NCI-H82 (cell line): ENCODE measurements at places on chromosomes 11 and 22.
A peak's percentile ranks its signal among the peaks of the same experiment; 100 is the strongest.

GRCh38 chr11:18986744-18987143, 47.5 kb upstream of the MRGPRX1 start:
- DNase-seq: no peak

DNA sequence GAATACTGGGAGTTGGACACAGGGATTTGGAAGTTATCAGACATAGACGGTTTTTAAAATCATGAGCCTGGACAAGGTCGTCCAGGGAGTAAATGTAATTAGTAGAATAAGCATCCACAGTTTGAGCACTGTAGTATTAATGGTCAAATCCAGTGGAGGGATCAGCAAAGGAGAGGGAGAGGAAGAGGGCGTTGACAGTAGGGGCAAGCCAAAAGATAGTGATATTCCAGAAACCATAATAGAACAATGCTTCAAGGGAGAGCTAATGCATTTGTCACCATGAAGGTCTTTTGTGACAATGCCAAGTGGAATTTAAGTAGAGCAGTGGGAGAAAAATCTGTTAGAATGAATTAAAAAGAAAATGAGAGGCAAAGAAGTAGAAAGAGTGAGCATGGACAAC, 68.9 kb upstream of the SLC5A12 start:
- no peak for DNase-seq

DNA sequence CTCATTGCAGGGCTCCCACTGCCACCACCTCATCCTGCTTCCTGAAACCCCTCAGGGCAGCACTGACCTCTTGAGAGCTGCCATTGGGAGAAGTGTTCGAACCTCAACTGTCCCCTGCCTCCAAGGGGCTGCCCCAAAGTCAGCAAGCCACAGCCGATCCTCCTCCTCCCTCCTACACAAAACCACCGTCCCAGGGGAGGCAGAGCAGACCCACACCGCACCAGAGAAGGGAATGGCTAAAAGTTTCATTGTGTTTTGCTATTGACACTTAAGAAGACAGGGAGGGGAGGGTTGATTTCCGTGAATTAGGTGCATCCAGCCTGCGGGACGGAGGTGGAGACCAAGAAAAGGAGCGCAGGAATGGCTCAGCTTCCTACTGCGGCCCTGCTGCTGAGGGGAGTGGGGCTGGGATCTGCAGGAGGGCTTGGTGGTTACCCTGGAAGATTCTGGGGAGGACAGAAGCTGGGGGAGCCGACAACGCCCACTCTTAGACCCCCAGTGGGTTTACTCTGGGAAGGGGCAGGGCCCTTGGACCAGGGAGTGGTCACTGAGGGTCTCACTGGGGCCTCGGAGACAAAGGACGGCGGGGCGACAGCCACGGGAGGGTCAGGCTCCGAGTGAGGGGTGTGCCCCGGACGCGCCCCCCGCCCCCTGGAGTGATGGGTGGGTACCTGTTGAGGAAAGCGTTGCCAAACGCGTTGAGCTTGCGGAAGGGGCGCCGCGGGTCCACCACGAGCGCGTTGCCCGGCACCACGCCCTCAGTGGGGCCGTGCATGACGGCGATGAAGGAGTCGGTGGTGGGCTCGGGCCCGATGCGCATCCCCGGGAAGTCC, 815 bp downstream of the EHD1 start:
- no peak for DNase-seq

GRCh38 chr11:69170704-69171103, 15.0 kb downstream of the SMIM38 start:
- DNase-seq: no peak

DNA sequence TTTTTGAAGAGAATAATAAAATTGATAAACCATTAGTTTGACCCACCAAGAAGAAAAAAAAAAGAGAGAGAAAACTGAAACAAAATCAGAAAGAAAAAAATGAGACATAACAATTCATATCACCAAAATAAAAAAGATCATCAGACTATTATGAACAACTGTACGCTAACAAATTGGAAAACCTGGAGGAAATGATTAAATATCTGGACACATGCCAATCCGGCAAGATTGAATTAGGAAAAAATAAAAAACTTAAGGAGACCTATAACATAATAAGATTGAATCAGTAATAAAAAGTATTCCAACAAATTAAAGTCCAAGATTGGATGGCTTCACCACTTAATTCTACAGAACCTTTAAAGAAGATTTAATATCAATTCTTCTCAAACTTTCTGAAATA, 136.7 kb downstream of the CASP12 start:
- DNase-seq: no peak

- DNase-seq: no peak
Measured at GRCh38 chr22:29348956-29349355, 33.5 kb upstream of the RASL10A start.

- peak; percentile 71 for DNase-seq
Measured at GRCh38 chr11:74388678-74389327, 9.4 kb downstream of the PGM2L1 start.

DNA sequence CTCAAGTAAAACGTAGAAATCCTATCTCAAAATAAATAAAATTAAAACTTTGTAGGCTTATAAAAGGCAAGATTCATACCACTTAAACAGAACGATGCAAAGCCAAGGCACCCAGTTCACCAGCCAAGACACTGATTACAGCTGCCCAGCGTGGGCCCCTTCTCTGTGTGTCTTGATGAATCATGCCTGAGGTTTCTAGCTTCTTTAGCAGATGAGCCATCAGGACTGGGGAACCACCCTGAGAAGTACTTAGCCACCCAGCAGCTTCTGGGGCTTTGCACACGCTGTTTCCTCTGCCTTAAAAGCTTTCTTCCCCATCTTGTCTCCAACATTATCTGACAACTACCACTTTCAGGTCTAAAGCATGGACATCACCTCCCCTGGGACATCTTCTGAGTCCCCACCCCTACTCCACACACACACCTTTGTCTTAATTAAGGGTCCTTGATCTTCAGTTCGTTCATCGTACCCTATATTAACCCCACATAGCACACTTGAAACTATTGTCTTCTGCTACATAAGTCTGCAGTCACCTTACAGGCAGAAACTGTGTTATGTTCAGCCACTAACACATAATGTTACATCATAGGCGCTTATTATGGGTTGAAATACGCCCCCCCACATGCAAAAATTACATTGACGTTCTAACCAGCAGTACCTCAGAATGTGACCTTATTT, 8.7 kb upstream of the LAYN start:
- DNase-seq: peak; percentile 14

- DNase-seq: no peak
Measured at GRCh38 chr11:127919206-127920000, 668.0 kb downstream of the ETS1 start.

DNA sequence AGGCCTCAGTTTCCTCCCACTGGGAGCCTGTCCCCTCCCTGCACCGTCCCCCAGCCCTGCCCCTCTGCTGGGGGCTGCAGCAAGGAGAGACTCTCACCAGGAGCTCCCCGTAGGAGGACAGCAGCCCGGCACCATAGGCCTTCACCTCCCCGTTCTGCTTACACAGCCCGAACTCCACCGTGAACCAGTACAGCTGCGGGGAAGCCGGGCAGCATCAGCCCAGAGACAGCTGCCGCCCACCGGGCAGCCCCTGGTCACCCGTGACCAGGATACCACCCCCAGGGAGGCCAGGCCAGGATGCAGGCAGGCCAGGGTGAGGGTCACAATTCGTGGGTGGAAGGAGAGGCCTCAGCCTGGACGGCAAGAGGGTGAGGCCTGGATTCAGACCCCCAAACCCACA, 4.6 kb upstream of the INS start:
- DNase-seq: no peak

- no peak for DNase-seq
Measured at GRCh38 chr11:86610559-86611341, 61.7 kb downstream of the ME3 start.

DNA sequence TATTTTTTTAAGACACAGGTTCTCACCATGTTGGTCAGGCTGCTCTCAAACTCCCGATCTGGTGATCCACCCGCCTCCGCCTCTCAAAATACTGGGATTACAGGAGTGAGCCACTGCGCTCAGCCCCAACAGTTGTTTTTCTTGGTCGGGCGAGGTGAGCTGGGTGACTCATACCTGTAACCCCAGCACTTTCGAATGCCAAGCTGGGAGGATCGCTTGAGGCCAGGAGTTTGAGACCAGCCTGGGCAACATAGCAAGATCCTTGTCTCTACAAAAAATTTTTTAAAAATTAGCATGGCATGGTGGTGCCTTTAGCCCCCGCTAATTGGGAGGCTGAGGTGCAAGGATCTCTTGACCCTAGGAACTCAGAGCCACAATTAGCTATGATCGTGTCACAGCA, 7.0 kb upstream of the NF2 start:
- DNase-seq: no peak

GRCh38 chr11:118217575-118217974, 7.2 kb downstream of the JAML start:
- no peak for DNase-seq

GRCh38 chr11:1295086-1295485, 14.3 kb downstream of the TOLLIP start:
- DNase-seq: no peak

GRCh38 chr22:33848251-33848650, 72.0 kb downstream of the LARGE1 start:
- no peak for DNase-seq

- no peak for DNase-seq
Measured at GRCh38 chr11:58654908-58655296, 32.4 kb downstream of the CNTF start.

- DNase-seq: peak; percentile 65
Measured at GRCh38 chr11:22244986-22245592, 52.2 kb downstream of the ANO5 start.

- peak; percentile 96 for DNase-seq
Measured at GRCh38 chr11:64317961-64318765, at the start of gene PRDX5. Gene PRDX5 (plus strand): TSS chr11:64318121. CDS start chr11:64318216, 95 bp downstream.

DNA sequence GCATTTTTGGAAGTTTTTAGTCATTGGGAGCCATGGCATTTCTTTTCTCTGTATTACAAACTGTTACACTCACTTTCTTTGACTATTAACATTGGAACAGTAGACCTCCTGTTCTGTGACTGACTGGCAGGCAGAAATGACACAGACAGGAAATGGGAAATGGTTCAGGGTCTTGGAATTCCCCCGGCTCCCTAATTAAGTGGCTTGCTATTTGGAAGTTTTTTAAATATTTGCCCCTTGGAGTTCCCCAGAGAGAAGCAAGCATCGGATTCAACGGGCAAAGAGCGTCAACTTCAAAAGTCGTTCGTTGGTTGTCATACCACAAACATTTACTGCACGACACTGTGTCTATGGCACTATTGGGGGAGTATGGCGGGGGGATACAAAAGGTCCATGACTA, 1.1 kb upstream of the BIRC2 start:
- DNase-seq: no peak

DNA sequence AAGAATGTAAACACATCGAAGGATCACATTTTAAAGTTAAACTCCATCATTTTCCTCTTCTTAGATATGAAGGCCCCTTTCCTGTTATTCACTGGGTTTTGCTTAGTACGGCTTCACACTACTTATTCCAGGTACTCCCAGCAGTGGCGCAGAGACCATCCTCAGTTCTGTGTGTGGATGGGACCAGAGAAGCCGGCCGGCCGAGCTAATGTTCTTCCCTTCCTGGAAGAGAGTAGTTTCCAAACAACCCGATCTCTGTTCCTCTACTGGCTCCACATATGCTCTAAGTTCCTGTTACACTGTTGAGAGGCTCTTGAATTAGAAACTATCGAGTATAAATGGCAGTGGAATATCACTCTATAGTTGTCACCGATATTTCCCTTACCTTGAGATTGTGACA, 684 bp upstream of the NFRKB start:
- peak; percentile 12 for DNase-seq

DNA sequence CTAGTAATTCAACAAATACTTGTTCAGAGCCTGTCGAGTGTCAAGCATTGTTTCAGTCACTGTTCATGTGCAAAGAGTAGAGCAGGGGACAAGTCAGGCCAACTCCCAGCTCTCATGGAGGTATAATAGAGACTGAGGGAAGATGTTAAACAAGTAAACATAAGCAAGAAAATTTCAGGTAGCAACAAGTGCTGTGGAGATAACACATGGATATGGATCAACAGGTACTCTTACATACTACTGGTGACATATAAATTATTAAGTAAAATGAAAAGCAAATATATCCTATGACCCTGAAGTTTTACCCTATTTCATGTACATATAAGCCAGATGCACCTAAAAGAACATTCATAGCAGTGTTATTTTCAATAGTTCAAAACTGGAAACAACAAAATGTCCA, 42.7 kb downstream of the SIK2 start:
- DNase-seq: no peak

- DNase-seq: no peak
Measured at GRCh38 chr22:32482708-32483107, 8.1 kb downstream of the FBXO7 start.

- no peak for DNase-seq
Measured at GRCh38 chr11:112223121-112223520, 3.1 kb upstream of the PTS start.

- DNase-seq: no peak
Measured at GRCh38 chr22:17548756-17549035, 14.6 kb upstream of the SLC25A18 start.

GRCh38 chr11:56705784-56706396, 7.0 kb downstream of the OR9G1 start:
- no peak for DNase-seq

DNA sequence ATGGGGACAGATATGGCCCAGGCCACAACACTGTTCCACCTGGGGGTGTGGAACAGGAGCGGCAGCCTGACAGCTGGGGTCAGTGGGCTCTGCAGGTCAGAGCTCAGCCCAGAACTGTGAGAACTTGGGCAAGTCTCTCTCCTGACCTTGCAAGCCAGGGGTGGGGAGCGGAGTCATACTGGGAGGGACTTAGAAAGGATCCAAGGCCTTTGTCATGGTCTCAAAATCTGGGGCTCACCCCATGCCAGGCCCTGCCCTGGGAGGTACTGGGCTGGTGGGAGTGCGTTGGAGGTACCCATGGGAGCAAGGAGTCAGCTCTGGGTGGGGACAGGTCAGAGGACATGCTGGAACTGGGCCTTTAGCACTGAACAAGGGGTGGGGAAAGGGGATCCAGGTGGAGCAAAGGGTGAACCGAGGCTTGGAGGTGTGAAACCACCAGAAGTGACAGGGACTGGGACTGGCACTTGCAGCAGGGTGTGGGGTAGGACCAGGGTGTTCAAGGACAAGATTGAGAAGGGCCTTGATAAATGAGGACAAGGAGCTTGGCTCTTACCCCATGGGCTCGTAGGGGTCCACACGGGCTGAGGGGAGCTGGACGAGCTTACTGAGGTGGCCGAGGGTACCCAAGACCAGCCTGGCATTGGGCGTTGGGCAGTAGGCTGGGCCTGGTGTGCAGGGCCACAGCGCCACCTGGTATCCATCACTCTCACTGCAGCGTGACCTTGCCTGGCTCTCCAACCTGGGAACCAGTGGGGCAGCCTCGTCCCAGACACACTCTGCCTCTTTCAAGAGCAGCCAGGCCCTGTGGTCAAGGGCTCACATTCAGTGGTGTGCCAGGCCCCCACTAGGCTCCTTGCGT, 7.4 kb upstream of the PMM1 start:
- DNase-seq: peak; percentile 58

GRCh38 chr11:94774345-94774744, 6.2 kb downstream of the AMOTL1 start:
- no peak for DNase-seq

DNA sequence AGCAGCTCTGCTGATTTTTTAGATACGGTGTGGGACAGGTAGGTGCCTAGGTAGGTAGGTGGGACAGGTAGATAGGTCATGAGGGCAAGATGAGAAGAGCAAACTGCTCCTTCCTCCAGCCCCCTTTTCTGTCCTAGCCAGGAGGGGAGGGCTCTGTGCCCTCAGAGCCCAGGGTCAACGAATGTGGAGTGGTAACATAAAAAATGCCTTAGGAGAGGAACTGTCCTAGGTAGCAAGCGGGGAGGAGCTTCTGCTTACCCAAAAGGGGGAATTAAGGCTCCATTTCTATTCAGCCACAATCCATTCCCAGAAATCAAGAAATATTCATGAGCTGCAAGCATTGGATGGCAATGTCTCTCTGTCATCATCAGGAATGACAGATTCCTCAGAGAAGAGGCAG, 234.8 kb downstream of the GRIK4 start:
- DNase-seq: no peak
